ENCODE measurements at places on chromosomes 6 and 20.

- H3K27ac ChIP-seq: peak overlapping the region; percentile 100
- DNase-seq: peak; percentile 83
- peaks cover 10% of the 10 kb centered on the region for H3K4me1 ChIP-seq
Measured at GRCh38 chr6:89079511-89080234, 878 bp upstream of the PNRC1 start.

DNA sequence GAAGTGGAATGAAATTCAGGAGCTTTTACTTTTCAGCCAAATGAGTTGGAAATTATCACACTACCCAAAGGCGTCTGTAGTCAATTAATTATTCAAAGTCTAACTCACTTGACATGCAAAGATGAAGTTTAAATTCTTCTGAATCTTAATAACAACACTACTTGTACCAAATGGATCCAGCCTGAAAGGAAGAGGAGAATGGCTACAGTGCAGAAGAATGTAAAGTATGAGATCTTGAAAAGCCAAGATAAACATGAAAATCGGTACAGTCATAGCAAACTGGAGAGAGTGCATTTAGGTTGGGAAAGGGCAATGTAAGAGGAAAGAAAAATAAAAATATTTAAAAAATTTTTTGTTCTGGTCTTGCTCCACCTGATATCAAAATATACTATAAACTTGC lies 195.5 kb downstream of the SIM1 start:
- DNase-seq: no peak
- H3K27ac ChIP-seq: no peak overlapping the region
- peaks cover 3% of the 10 kb centered on the region for H3K27me3 ChIP-seq
- no peak overlapping the region for H3K4me3 ChIP-seq

GRCh38 chr6:1747531-1747930 lies 137.8 kb downstream of the FOXC1 start:
- H3K36me3 ChIP-seq: no peaks in the 10 kb centered on the region
- no peak overlapping the region for H3K27ac ChIP-seq
- no peak overlapping the region for H3K4me3 ChIP-seq
- no peaks in the 10 kb centered on the region for H3K27me3 ChIP-seq
- no peaks in the 10 kb centered on the region for H3K4me1 ChIP-seq

- no peaks in the 10 kb centered on the region for H3K36me3 ChIP-seq
- no peaks in the 10 kb centered on the region for H3K27me3 ChIP-seq
- DNase-seq: peak; percentile 51
- no peak overlapping the region for H3K4me3 ChIP-seq
Measured at GRCh38 chr6:14635934-14636591, 518.5 kb downstream of the CD83 start.

GRCh38 chr6:149830731-149831307 lies 33.3 kb downstream of the LRP11 start:
- DNase-seq: no peak
- H3K27me3 ChIP-seq: no peaks in the 10 kb centered on the region
- H3K4me1 ChIP-seq: no peaks in the 10 kb centered on the region
- H3K4me3 ChIP-seq: no peak overlapping the region
- no peaks in the 10 kb centered on the region for H3K36me3 ChIP-seq

DNA sequence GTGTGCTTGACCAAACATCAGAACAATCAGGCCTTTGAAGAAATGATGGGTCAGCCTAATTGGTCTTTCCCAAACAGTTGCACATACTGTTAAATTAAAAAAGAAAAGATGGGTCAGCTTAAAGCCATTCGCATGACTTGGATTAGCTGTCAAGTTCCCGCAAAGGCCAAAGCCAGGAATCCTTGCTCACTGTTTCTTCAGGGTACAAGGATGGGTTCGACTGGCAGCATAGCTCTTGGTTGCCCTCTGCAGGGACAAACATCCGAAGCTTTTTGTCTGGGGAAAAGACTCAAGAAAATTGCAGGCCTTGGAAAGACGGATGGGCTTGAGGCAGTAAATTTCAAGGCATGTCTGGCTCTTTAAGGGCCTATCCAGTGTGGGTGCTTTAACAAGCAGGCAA lies 168.0 kb downstream of the HDGFL1 start:
- no peaks in the 10 kb centered on the region for H3K36me3 ChIP-seq
- no peak overlapping the region for H3K27ac ChIP-seq
- no peaks in the 10 kb centered on the region for H3K27me3 ChIP-seq
- peak; percentile 30 for DNase-seq
- no peaks in the 10 kb centered on the region for H3K4me1 ChIP-seq
- H3K4me3 ChIP-seq: no peak overlapping the region

GRCh38 chr20:10626896-10627295 lies 46.9 kb downstream of the JAG1 start:
- H3K4me3 ChIP-seq: no peak overlapping the region
- H3K27me3 ChIP-seq: no peaks in the 10 kb centered on the region
- H3K4me1 ChIP-seq: no peaks in the 10 kb centered on the region
- H3K27ac ChIP-seq: no peak overlapping the region

DNA sequence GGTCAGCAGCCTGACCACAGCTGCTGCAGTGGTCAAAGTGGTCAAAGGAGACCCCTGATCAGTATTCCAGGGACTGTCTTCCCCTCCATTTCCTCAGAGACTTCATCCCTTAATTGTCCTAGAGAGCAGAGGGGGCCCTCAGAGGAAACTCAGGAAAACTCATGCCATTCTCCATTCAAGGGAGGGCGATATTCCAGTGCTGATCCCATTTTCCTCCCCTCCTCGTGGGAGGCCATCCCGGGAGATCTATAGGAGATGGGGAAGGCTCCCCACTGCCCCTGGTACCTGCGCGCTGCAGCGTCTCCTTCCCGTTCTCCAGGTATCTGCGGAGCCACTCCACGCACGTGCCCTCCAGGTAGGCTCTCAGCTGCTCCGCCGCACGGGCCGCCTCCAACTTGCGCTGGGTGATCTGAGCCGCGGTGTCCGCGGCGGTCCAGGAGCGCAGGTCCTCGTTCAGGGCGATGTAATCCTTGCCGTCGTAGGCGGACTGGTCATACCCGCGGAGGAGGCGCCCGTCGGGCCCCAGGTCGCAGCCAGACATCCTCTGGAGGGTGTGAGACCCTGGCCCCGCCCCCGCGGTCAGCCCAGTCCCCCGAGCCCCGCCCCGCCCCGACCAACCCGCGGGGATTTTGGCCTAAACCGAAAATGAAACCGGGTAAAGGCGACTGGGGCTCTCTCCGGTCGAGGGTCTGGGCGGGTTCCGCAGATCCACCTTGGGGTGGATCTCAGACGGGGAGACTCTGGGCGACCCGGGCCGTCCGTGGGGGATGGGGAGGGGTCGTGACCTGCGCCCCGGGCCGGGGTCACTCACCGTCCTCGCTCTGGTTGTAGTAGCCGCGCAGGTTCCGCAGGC lies 878 bp downstream of the HLA-C start:
- no peaks in the 10 kb centered on the region for H3K36me3 ChIP-seq
- peak; percentile 64 for DNase-seq
- H3K27ac ChIP-seq: peak overlapping the region; percentile 96
- no peaks in the 10 kb centered on the region for H3K4me1 ChIP-seq

GRCh38 chr6:10655508-10656055 lies 38.8 kb downstream of the C6orf52 start:
- peaks cover 3% of the 10 kb centered on the region for H3K27me3 ChIP-seq
- H3K4me3 ChIP-seq: no peak overlapping the region
- H3K27ac ChIP-seq: no peak overlapping the region
- H3K4me1 ChIP-seq: no peaks in the 10 kb centered on the region

- DNase-seq: peak; percentile 60
- H3K27me3 ChIP-seq: no peaks in the 10 kb centered on the region
- H3K4me3 ChIP-seq: no peak overlapping the region
- no peaks in the 10 kb centered on the region for H3K36me3 ChIP-seq
- H3K4me1 ChIP-seq: no peaks in the 10 kb centered on the region
- H3K27ac ChIP-seq: peak overlapping the region; percentile 42
Measured at GRCh38 chr20:38875175-38875993, 50.8 kb upstream of the FAM83D start.

- no peak overlapping the region for H3K4me3 ChIP-seq
- DNase-seq: no peak
- peaks cover 2% of the 10 kb centered on the region for H3K36me3 ChIP-seq
- H3K4me1 ChIP-seq: peaks cover 13% of the 10 kb centered on the region
Measured at GRCh38 chr20:32355417-32355841, 2.7 kb upstream of the ASXL1 start.

DNA sequence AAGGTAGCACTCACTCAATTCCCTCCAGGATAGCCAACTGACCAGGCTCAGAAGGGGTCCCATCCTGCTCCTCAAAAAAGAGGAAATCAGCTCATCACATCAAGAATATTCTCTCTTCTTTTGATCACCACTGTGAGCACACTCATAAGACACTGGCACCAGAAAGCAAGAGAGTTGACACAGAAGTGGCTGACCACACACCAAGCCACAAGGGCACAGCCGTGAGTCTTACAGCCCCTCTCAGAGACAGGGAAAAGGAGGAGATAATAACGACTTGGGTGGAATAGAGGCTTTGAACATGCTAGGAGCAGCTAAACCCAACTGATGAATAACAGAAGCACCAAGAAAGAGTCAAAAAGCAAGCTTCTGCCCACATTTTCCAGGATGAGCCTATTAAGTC lies 249.1 kb upstream of the PREP start:
- no peaks in the 10 kb centered on the region for H3K36me3 ChIP-seq
- no peaks in the 10 kb centered on the region for H3K4me1 ChIP-seq
- no peak overlapping the region for H3K4me3 ChIP-seq
- H3K27ac ChIP-seq: no peak overlapping the region
- no peak for DNase-seq

DNA sequence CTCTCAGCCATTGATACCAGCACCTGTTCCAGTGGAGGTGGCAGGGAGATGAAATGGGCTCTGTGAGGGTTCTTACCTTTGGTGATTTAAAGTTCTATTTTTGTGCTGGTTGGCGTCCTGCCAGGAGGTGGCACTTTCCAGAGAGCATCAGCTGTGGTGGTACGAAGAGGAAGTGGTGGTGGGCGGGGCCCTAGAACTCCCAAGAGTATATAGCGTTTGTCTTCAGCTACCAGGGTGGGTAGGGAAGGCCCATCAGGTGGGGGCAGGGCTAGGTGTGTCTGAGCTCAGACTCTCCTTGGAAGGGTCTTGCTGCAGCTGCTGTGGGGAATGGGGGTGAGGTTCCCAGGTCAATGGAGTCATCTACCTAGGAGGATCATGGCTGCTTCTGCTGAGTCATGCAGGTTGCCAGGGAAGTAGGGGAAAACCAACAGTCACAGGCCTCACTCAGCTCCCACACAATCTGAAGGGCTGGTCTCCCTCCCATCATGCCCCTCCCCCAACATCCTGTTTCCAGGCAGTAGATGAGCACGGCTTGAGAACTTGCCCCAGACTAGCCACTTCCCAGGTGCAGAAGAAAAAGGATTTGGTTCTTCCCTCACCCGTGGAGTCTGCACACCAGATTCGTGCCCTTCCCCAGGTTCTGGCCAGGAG lies 46.6 kb downstream of the MOXD1 start:
- H3K36me3 ChIP-seq: no peaks in the 10 kb centered on the region
- H3K27ac ChIP-seq: no peak overlapping the region
- H3K4me3 ChIP-seq: no peak overlapping the region
- DNase-seq: no peak
- no peaks in the 10 kb centered on the region for H3K4me1 ChIP-seq

- H3K36me3 ChIP-seq: no peaks in the 10 kb centered on the region
- H3K4me1 ChIP-seq: peaks cover 8% of the 10 kb centered on the region
- H3K4me3 ChIP-seq: no peak overlapping the region
- no peak for DNase-seq
- H3K27ac ChIP-seq: no peak overlapping the region
- peaks cover 26% of the 10 kb centered on the region for H3K27me3 ChIP-seq
Measured at GRCh38 chr20:44748005-44748370, 2.3 kb downstream of the KCNK15 start.

DNA sequence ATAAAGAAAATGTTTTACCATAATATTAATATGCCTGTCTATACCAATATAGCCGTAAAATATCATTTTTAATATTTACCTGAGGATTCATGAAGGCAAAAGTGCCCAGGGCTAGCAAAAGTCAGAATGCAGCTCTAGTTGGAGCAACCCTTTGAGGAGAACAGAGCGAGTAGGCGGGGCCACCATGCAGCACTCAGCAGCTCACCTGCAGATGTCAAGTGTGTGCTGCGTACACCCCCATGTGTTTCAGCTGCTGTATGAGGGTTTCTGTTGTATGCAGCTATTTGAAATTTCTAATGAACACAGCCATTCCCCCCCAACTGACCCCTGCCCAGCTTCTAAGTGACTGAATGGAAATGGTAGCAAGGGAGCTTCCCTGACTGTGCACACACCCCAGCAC lies 508.0 kb downstream of the QKI start:
- no peaks in the 10 kb centered on the region for H3K27me3 ChIP-seq
- H3K27ac ChIP-seq: no peak overlapping the region

DNA sequence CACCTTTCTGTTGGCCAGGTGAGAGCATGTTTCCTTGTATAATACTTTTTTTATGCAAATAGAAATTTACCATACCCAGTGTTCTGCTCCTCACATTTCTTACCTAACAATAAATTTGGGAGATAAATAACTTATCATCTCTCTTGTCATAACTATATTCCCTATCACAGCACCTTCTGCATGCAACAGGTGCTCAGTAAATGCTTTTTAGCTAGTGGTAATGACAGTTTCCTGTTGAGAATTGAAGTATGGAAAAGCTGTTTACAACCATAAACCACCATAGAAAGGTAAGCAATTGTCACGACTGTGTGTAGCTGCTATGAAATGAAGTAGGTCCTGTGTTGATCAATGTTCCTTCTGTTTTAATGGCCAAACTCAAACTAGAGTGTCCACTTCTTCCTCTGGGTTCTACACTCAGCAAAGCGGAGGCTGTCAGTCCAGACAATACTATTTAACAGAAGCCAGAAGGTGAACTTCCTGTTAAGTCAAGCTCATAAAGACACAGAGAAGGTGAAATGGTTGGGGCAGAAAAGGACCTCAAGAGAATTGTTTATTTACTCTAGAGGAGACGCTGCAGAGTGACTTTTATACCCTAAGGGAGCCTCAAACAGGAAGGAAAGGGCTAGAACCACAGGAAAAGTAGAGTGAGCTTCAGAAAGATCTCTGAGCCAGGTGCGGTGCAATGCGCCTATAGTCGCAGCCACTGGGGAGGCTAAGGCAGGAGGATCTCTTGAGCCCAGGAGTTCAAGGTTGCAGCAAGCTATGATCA lies 84.0 kb upstream of the SLC22A16 start:
- DNase-seq: peak; percentile 17
- no peaks in the 10 kb centered on the region for H3K36me3 ChIP-seq
- no peak overlapping the region for H3K27ac ChIP-seq
- H3K4me3 ChIP-seq: no peak overlapping the region
- H3K27me3 ChIP-seq: no peaks in the 10 kb centered on the region

DNA sequence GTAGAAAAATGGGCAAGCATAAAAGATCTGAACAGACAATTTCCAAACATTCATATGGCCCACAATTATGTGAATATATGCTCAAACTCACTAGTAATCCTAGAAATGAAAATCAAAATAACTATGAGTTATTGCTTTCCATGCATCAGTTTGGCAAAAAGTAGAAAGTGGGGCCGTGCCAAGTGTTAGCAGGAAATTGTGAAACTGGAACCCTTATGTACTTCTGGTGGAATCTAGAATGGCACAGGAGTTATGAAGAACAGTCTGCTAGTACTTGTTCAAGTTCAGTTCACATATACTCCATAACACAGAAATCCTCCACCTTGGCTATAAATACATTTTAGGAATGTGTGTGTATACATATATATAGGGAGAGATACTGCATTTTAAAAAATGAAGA lies 89.8 kb downstream of the EYA2 start:
- no peaks in the 10 kb centered on the region for H3K27me3 ChIP-seq
- DNase-seq: no peak
- no peaks in the 10 kb centered on the region for H3K36me3 ChIP-seq
- no peak overlapping the region for H3K27ac ChIP-seq
- H3K4me3 ChIP-seq: no peak overlapping the region

GRCh38 chr6:15284743-15285142 lies 38.9 kb downstream of the JARID2 start:
- H3K27ac ChIP-seq: no peak overlapping the region
- no peak overlapping the region for H3K4me3 ChIP-seq
- no peaks in the 10 kb centered on the region for H3K36me3 ChIP-seq
- no peaks in the 10 kb centered on the region for H3K27me3 ChIP-seq

GRCh38 chr6:142984386-142984785 lies 39.4 kb upstream of the HIVEP2 start:
- H3K27me3 ChIP-seq: no peaks in the 10 kb centered on the region
- no peak overlapping the region for H3K4me3 ChIP-seq
- H3K4me1 ChIP-seq: no peaks in the 10 kb centered on the region
- H3K27ac ChIP-seq: no peak overlapping the region

All from small intestine (tissue), 16 donors.